H4 (cell line): ENCODE measurements at places on chromosomes 5 and 9. TPM values are rescaled to one million over a fixed set of nuclear protein-coding genes. Genes with fewer than 3 reads are reported as not detected.

Gene CDX1
- not detected in 2 replicates for total RNA-seq

Gene TAF11L4
- total RNA-seq = not detected in 2 replicates

Gene CCDC187
- not detected in 2 replicates for total RNA-seq

Gene PHPT1
- 100 and 119 TPM in 2 replicates for total RNA-seq

Gene CARD9
- total RNA-seq = 0.17 and 0.18 TPM in 2 replicates

Gene IFNA14
- total RNA-seq = 0.31 TPM in 1 of 2 replicates, not detected in the other

Gene FAT2
- 0.06 and 0.10 TPM in 2 replicates for total RNA-seq

Gene LRRC19
- total RNA-seq = not detected in 2 replicates

Gene RMRP
- 4,639 and 15,849 TPM in 2 replicates for total RNA-seq

Gene CA9
- 1.3 and 2.1 TPM in 2 replicates for total RNA-seq

Gene NDUFAF2
- total RNA-seq = 60.2 and 76.2 TPM in 2 replicates

Gene DMRT2
- 0.08 and 0.77 TPM in 2 replicates for total RNA-seq

Gene PCDHGA11
- total RNA-seq = 0.66 and 1.3 TPM in 2 replicates

Gene NRG2
- 0.14 and 0.25 TPM in 2 replicates for total RNA-seq

Gene LIX1
- 0.12 TPM in 1 of 2 replicates, not detected in the other for total RNA-seq

Gene SLIT3
- 0.58 and 5.5 TPM in 2 replicates for total RNA-seq

Gene GNAQ
- total RNA-seq = 17.5 and 20.6 TPM in 2 replicates

Gene FOXD4
- total RNA-seq = 1.2 TPM in 1 of 2 replicates, not detected in the other
